Sigmoid colon (tissue), 7 donors: ENCODE measurements at places on chromosomes 2 and 18. TPM values are rescaled to one million over a fixed set of nuclear protein-coding genes. Genes with fewer than 3 reads are reported as not detected.

DNA sequence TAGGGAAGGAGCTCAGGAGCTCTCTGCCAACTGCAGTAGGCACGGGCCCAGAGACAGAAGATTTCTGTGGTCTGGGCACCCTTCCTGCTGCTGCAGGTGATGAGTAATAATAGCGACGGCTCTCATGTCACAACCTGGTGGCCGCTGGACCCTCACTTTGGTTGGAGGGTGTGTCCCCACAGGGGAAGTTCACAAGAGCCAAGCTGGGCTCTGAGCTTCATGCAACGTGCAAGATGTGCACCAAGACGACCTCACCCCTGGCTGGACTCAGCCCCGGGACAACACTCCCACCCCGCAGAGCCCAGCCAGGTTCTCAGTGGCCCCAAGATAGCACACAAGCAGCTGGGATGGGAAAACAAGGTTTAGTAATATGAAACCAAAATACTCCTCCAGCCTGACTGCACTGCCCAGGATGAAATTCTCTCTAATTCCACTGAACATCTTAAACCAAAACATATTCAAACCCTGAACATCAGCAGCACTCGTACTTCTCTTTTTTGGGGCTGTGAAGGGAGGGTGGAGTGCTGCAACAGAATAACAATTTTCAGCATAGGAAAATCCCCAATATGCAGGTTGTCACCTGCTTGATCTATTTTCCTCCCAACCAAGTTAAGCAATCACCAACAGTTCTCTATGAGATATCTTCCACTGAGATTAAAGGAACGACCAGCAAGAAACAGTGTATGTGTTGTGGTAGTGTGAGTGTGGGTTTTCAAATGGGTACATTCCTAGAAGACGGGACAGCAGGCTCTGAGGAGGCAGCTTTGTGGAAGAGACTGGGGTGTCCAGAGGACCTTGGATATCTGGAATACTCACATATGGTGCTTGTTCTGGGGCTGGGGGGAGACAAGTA, 26.5 kb downstream of the BCL2 start:
- peak overlapping the region; percentile 37 for H3K27ac ChIP-seq
- H3K27me3 ChIP-seq: no peaks in the 10 kb centered on the region
- peaks cover 34% of the 10 kb centered on the region for H3K4me1 ChIP-seq
- DNase-seq: no peak
- no peak overlapping the region for H3K4me3 ChIP-seq
- H3K36me3 ChIP-seq: no peaks in the 10 kb centered on the region

DNA sequence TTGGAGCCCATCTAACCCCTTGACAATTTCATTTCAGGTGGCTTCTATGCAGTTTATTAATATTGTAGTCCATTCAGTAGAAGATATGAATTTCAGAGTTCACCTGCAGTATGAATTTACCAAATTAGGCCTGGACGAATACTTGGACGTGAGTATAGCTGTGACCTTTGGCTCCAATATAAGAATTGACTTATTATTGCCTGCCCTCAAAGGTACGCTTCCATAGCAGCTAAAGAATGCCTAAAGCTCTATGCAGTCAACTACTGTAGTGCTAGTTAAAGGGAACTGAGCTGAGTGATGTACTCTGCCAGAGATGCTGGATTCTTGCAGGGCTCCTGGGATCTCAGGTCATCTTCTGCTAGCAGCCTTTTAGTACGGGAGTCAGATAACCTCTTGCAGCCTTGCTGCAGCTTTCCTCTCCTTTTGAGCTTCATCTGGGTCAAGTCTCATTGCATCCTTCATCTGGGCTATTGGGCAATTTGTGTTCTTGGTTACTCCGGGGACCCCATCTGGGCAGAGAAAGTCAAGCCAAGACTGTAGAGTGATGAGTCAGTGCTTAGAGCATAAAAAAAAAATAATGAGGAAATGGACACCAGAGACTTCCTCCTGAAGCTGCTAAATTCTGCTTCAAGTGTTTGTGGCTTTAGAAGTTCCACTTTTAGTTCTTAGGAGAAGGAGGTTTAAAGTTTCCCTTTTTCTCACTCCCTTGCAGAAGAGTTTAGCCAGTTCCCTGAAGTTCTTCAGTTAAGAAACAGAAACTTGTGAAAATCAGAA, 105.6 kb downstream of the PRPF40A start:
- H3K27me3 ChIP-seq: no peaks in the 10 kb centered on the region
- DNase-seq: peak; percentile 77
- H3K27ac ChIP-seq: peak overlapping the region; percentile 64

GRCh38 chr2:8541636-8542035, 140.2 kb upstream of the ID2 start:
- H3K4me3 ChIP-seq: no peak overlapping the region
- no peaks in the 10 kb centered on the region for H3K36me3 ChIP-seq
- no peak overlapping the region for H3K27ac ChIP-seq
- DNase-seq: no peak

DNA sequence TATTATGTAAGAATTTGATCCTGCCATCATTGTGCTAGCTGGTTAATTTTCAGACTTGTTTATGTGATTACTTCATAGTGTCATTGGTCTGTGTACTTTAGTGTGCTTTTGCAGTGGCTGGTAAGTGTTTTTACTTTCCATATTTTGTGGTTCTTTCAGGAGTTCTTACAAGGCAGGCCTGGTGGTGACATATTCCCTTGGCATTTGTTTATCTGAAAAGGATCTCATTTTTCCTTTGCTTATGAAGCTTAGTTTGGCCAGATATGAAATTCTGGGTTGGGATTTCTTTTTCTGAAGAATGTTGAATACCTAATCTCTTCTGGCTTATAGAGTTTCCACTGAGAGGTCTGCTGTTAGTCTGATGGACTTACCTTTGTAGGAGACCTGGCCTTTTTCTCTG, 72.8 kb upstream of the MC4R start:
- DNase-seq: no peak
- H3K4me1 ChIP-seq: no peaks in the 10 kb centered on the region
- no peaks in the 10 kb centered on the region for H3K36me3 ChIP-seq
- no peak overlapping the region for H3K27ac ChIP-seq
- no peak overlapping the region for H3K4me3 ChIP-seq
- H3K27me3 ChIP-seq: no peaks in the 10 kb centered on the region

- DNase-seq: no peak
- peaks cover 25% of the 10 kb centered on the region for H3K4me1 ChIP-seq
- H3K4me3 ChIP-seq: no peak overlapping the region
- H3K27ac ChIP-seq: peak overlapping the region; percentile 61
Measured at GRCh38 chr2:40317046-40317445, 134.8 kb downstream of the SLC8A1 start.

GRCh38 chr2:33378556-33379210, 97.8 kb upstream of the RASGRP3 start:
- DNase-seq: no peak
- H3K4me1 ChIP-seq: no peaks in the 10 kb centered on the region
- no peaks in the 10 kb centered on the region for H3K27me3 ChIP-seq
- no peaks in the 10 kb centered on the region for H3K36me3 ChIP-seq
- H3K27ac ChIP-seq: no peak overlapping the region

DNA sequence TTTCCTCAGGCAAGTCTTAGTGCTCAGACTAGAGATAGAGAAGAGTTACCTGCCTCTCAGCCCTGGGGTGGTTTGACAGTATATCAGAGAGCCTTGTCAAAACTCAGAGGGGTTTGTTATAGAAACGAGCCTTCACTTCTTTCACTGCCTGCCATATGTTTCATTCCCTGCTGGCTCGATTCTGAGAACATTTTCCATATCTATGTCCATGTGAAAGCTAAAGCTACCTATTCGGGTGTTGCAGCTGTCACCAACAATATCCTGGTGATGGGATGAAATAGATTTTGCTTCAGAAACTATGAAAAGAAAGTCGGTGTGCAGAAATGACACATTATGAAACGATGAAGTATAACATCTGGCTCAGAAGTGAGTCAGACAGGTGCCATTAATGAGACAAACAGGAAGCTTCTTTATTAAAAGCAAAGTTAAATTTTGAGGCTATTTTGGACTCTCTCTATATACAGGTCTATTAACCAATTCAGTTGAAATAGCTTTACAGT, 56.1 kb upstream of the TANK start:
- H3K36me3 ChIP-seq: no peaks in the 10 kb centered on the region
- H3K4me1 ChIP-seq: peaks cover 12% of the 10 kb centered on the region
- no peak overlapping the region for H3K4me3 ChIP-seq
- H3K27ac ChIP-seq: no peak overlapping the region
- DNase-seq: no peak
- no peaks in the 10 kb centered on the region for H3K27me3 ChIP-seq

DNA sequence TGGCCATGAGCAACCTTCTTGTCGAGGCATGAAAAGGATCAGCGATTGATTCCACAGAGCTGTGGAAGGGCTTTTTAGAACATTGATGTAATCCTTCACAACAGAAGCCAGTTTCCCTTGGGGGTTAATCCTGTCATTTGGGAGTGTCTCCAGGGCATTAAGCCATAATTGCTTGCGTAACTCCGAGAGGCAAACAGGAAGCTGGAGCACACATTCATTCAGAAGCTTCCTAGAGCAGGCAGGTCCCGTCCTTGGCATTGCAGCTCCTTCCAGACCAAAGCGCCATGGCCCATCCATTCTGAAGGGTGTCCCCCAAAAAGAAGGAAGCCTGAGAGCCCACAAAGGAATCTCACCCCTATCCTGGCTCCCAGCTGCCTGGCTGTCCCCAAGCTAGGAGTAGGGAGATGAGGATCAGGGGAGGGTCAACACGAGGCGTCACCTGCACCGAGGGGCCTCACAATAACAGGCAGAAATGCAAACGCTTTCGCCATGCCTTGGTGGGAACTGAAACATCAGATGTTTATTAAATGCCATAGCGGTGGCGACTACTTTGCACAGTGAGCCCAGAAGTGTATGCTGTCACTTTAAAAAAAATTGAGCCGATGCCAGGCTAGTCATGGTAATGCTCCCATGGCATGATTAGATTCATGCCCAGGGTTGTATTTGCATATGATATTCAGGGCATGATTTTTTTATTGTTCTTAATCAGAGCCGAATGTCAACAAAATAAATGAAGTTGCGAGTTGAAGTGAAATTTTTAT, 339.4 kb downstream of the BCL11A start:
- no peaks in the 10 kb centered on the region for H3K36me3 ChIP-seq
- H3K27ac ChIP-seq: no peak overlapping the region
- H3K27me3 ChIP-seq: no peaks in the 10 kb centered on the region
- H3K4me1 ChIP-seq: peaks cover 17% of the 10 kb centered on the region
- H3K4me3 ChIP-seq: no peak overlapping the region
- DNase-seq: no peak

GRCh38 chr2:197360744-197361156, 50.2 kb upstream of the ANKRD44 start:
- no peak overlapping the region for H3K27ac ChIP-seq
- H3K27me3 ChIP-seq: no peaks in the 10 kb centered on the region
- H3K36me3 ChIP-seq: no peaks in the 10 kb centered on the region

DNA sequence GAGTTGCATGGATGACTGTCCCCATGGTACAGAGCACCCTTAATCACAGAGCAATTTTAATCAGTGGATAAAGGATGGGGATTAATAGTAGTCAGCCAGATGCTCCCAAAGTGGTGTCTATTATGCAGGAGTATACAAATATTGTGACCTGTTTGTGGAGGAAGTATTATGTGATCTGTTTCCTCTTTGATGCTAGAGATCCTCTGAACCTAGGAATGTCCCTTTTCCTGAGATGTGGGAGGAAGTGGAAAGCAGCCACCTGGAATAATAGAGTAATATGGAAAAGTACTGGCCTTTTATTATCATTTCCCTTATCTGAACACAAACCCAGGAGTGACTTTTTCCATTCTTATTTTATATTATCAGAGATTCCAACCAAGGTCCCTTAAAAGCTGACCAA, 94.2 kb upstream of the EFEMP1 start:
- H3K4me3 ChIP-seq: no peak overlapping the region
- H3K36me3 ChIP-seq: no peaks in the 10 kb centered on the region
- H3K27me3 ChIP-seq: no peaks in the 10 kb centered on the region
- H3K27ac ChIP-seq: no peak overlapping the region
- DNase-seq: no peak

GRCh38 chr2:73426176-73426575, 40.5 kb downstream of the ALMS1 start:
- H3K27me3 ChIP-seq: no peaks in the 10 kb centered on the region
- DNase-seq: no peak
- no peak overlapping the region for H3K4me3 ChIP-seq
- no peak overlapping the region for H3K27ac ChIP-seq
- no peaks in the 10 kb centered on the region for H3K36me3 ChIP-seq

GRCh38 chr2:76429374-76429773, 718.7 kb upstream of the GCFC2 start:
- H3K36me3 ChIP-seq: no peaks in the 10 kb centered on the region
- H3K27ac ChIP-seq: no peak overlapping the region
- H3K27me3 ChIP-seq: no peaks in the 10 kb centered on the region
- H3K4me3 ChIP-seq: no peak overlapping the region
- no peaks in the 10 kb centered on the region for H3K4me1 ChIP-seq
- no peak for DNase-seq

DNA sequence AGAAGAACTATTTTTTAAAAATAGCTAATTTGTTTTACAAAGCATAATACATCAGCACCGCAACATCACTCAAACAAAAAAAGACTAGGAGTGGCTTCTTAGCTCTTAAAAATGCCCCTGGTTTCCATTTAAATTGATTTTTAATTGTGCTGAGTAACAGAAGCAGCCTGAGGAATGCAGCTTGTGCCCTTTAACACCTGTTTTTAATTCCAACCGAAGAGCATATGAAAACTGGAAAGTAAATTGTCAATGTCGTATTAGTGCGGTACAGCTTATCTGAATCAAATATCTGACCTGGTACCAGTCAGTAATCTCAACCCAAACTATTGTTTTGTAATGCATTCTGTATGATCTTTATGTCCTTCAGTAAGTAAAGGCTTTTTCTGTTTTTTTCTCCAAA, 13.2 kb upstream of the CD302 start:
- H3K4me1 ChIP-seq: no peaks in the 10 kb centered on the region
- H3K27ac ChIP-seq: no peak overlapping the region

- H3K27me3 ChIP-seq: no peaks in the 10 kb centered on the region
- H3K4me1 ChIP-seq: no peaks in the 10 kb centered on the region
- no peaks in the 10 kb centered on the region for H3K36me3 ChIP-seq
- DNase-seq: peak; percentile 11
- H3K27ac ChIP-seq: no peak overlapping the region
- no peak overlapping the region for H3K4me3 ChIP-seq
Measured at GRCh38 chr18:80210312-80211083, 36.8 kb downstream of the PARD6G start.

GRCh38 chr2:226139759-226140158, 659.9 kb downstream of the IRS1 start:
- DNase-seq: no peak
- no peaks in the 10 kb centered on the region for H3K4me1 ChIP-seq
- H3K4me3 ChIP-seq: no peak overlapping the region
- H3K36me3 ChIP-seq: no peaks in the 10 kb centered on the region
- no peaks in the 10 kb centered on the region for H3K27me3 ChIP-seq

Gene ARHGAP25
- total RNA-seq: 5.8 TPM
